ENCODE measurements at places on chromosomes 3 and 15.

GRCh38 chr3:171898192-171898591, 55.0 kb downstream of the TMEM212 start:
- DNase-seq, result no peak

GRCh38 chr3:59514865-59515482, 465.1 kb upstream of the CFAP20DC start:
- DNase-seq, result no peak

DNA sequence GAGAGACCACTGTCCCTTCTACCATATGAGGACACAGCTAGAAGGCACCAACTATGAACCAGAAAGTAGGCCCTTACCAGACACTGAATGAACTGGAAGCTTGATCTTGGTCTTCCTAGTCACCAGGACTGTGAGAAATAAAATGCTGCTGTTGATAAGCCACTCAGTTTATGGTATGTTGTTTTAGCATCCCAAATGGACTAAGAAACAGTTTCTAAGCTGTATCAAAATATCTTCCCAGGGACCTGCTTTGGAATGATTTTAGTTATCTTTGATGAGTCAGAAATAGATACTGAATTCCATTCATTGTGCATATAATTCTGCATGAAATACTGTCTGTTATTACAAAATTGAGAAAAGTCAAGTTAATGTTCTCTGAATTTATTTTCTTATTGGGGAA, 18.6 kb downstream of the WDR76 start:
- DNase-seq, result no peak

- no peak for DNase-seq
These were observed 12.2 kb downstream of the SCAANT1 start for GRCh38 chr3:63900010-63900409.

DNA sequence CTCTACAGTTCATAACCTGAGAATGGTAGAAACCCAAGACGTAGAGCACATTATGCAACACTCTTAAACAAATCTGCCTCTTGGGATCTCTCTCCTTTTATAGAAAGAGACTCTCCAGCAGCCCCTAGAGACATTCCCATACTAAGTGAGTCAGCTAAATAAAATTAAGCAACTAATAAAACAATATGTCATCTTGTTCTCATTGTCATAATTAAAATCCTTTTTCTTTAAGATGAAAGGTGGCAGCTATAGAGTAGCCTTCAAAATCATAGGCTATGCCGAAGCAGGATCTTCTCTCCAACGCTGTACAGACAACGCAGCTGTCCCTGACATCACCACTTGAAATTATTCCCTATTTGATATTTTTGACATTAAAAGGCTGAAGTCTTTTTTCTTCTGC, 790.0 kb downstream of the FHIT start:
- DNase-seq, result no peak

DNA sequence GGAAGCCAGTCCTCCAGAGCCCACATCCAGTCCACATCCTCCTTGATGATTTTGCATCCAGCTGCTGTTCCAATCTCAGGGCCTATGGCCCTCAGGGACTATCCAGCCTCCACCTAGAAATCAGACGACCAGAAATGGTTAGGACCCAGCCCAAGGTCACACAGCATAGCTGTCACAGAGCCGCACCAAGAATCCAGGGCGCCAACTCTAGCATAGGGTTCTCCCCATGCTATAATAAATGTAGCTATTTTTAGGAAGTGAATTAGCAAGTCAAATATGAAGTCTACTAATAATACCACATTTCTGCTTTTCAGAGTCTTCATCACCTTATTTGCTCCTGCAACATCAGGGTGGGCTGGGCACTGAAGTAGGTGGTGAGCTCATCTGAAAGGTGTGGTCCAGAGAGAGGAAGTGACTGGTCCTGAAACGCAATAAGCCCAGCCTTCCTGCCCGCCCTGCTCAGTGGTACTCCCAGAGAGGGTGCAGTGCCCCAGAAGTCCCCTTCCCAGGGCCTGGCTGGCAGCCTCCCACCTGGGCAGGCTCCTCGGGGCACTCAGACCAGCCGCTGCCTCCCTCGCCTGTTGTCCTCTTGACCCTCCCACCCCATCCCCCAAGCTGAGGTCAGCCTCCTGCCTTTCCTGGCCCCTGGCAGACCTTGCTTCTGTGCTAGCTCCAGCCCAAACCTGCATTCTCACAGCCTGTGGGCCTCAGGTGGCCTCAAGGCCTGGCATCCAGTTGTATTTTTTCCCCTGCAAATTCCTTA, 17.6 kb upstream of the CYP11A1 start:
- DNase-seq, result no peak

DNA sequence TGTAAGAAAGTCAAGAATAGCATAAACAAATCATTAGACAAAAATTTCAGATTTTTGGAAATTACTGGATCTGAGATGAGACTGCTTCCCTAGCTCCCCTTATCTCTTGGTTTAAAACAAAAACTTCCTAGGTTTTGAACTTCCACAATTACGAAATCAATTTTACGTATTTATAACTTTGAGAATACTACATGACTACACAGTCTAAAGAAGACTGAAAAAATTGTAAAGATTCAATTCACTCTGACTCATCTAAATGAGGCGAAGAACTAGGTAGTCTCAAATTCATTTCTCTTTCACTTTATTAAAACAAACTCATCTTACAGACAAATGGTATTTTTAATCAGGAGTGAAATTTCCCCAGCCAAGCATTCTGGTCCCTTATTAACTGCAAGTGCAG, 10.3 kb downstream of the CCDC54 start:
- no peak for DNase-seq

DNA sequence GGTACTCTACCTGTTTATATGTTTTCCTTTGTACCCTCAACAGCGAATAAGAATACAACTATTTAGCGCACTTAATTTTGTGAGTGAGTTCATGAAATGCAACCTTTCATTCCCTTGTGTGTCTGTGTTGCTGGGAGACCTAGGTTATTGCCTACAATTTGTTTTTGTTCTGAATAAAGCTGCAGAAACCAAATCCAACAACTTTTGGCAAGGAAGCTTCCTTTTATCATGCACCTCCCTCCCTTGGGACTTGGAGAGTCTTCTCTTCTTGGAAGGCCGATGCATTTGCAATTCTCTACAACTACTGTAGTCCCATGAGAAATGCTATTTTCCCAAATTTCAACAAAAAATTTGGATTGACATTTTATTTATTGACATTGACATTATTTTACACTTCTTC, 1002.4 kb upstream of the CADM2 start:
- DNase-seq, result no peak

DNA sequence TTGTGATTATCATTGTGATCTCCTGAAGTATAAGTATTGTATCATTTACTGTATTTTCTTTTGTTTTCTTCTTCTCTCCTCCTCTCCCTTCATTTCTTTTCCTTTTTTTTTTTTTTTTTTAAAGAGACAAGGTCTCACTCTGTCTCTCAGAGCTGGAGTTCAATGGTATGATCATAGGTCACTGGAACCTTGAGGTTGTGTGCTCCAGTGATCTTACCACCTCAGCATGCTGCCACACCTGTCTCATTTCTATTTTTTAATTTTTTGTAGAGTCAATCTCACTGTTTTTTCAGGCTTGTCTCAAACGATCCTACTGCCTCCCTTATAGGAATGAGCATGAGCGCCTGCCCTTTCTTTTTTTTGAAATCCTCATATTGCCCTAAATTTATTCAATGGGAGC, 23.4 kb downstream of the NMD3 start:
- DNase-seq, result no peak

GRCh38 chr3:58361866-58362265, 29.2 kb downstream of the PXK start:
- DNase-seq, result no peak

- no peak for DNase-seq
These were observed 19.0 kb upstream of the CCR2 start for GRCh38 chr3:46334741-46335478.

- DNase-seq, result no peak
These were observed 35.4 kb downstream of the SV2B start for GRCh38 chr15:91135201-91136130.

DNA sequence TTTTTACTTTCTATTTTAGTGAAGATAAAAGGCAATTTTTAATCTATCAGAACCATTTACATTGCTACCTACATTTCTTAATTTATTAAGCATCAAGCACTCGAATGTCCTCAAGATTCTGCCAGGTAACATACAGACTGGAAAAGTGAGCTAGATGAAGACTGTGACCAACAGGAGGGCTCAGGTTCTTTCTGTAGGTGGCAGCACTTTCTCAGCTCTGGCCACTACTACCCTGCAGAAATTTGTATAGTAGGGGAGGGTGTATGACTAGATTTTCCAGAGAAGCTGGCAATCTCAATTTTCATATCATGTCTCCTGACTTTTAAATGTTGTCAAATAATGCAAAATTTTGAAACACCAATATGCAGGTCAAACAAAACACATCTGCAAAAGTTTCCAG, 165.0 kb upstream of the SUCLG2 start:
- DNase-seq, result no peak

DNA sequence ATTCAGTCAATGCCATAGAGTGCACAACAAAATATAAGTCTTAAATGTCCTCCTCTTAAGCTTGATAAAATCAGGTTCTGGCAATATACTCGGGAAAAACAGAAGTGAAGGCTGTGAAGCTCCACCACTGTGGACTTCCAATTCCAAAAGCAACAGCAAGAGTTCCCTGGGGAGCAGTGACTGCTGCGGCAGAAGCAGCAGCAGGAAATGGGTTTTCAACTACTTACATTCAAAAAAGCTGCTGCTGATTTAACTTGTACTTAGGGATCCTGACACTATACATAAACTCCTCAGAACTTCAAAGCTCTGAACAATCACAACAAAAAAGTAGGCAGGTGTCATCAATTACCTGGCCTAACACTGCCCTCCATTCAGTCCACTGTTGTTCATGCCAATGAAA, 4.7 kb downstream of the CEP152 start:
- peak; percentile 4 for DNase-seq

- no peak for DNase-seq
These were observed 15.6 kb downstream of the CLEC3B start for GRCh38 chr3:45041666-45042065.

DNA sequence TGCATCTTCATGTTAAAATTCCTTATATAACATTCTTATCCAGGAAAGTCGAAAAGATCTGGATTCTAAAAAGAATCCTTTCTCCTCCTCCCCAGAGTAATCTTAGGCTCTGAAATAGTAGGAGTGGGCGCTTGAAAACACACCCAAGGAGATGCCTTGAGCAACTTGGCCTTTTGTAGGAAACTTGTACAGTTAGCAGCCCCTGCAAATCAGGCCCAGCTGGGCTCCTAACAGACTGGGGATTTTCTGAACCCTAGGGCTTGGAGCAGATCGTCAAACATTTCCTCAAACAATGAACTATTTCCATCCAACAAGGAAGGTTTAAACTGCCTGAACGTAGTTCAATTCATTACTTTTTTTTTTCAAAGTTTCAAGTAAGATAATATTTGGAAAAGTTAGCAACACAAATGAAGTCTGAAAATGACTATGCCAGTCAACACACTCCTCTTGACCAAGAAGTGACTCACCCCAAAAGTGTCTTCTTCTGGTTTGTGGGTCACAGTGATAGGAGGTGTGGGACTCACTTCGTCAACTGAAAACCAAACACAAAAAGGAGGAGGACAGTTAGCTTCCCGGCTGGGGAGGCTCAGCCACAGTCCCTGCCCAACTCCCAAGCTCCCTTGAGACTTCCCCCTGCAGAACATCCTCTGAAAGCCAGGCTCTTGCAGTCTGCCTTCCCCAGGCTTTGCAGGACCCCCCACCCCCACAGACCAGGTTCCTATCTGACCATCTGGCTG, 129.7 kb downstream of the NTRK3 start:
- no peak for DNase-seq

DNA sequence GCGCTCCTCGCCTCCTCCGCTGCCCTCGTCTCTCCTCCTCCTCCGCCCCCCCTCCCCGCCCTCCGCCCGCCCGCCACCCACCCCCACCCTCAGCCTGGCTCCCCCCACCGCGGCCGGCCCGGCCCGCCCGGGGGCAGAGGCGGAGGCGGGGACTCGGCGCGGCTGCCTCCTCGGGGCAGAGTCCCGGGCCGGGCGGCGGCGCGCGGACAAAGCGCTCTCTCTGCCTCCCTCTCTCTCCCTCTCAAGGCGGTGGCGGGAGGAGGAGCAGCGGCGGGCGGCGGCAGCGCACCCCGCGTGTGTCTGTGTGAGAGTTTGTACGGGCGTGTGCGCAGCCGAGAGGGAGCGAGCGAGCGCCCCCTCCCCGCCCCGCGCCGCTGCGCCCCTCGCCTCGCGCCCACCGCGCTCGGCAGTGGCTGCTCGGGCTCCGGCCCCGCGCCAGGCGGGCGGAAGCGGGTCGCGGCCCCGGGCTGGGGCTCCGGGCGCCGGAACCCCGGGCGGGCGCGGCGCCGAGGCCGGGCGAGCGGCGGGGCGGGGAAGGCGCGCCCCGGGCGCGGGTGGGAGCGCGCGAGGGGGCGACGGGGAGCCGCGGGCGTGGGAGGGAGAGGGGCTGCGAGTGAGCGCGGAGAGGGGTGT, at the start of gene IGF2BP2:
Gene IGF2BP2, minus strand, starts transcription at position 37 of the 633 bp plus-strand sequence. CDS start 82 bp downstream, outside the sequence.
- peak; percentile 40 for DNase-seq

DNA sequence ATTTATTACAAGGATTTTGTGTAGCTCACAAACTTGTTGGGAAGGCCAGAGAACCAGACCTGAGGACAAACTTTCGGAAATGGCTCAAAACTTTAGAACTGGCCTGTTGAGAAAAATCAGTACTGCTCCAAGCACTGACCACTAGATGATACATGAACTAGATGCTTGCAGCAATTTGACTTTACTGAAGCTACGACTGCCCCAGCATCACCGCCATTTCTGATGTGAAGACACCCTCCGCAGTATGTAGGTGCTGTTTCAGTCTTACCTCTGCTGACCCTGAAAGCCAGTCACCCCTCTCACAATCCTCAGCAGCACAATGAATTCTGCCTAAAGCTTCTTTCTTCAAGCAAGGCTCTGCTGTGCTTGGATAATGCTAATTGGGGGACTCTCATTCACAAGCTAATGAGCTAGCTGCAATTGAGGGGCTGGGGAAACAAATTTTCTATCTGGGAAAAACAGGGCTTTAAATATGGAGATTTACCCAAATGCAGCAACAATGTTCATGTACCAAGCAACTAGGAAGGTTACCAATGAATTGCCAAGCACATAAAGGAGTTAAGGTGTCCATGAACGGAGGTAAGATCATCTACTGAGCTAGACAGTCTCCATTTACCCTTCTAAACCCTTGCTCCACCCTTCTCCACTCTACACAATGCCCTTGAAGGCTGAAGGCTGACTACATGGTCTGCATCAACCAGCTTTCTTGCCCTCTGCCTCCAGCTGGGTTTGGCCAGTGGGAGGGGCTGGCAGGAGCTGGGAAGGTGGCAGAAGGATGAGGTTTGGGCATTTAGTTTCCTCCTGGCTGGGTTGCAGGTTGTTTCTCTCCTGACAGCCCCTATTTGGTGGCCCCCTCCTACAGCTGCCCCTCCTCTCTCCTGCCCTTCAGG, 53.2 kb upstream of the FSTL1 start:
- no peak for DNase-seq

- no peak for DNase-seq
These were observed 44.5 kb downstream of the NANOGP8 start for GRCh38 chr15:35040339-35041255.

- no peak for DNase-seq
These were observed 92.6 kb upstream of the ARRDC4 start for GRCh38 chr15:97867870-97868269.

- DNase-seq, result no peak
These were observed 103.0 kb downstream of the P3H2 start for GRCh38 chr3:190017521-190018288.
